ENCODE measurements at places on chromosomes 6 and 20.

GRCh38 chr6:111615916-111616612, 10.4 kb upstream of the TRAF3IP2 start:
- no peak for DNase-seq
- no peak overlapping the region for H3K4me3 ChIP-seq
- H3K27ac ChIP-seq, result no peak overlapping the region
- peaks cover 5% of the 10 kb centered on the region for H3K4me1 ChIP-seq
- H3K27me3 ChIP-seq, result peaks cover 8% of the 10 kb centered on the region

DNA sequence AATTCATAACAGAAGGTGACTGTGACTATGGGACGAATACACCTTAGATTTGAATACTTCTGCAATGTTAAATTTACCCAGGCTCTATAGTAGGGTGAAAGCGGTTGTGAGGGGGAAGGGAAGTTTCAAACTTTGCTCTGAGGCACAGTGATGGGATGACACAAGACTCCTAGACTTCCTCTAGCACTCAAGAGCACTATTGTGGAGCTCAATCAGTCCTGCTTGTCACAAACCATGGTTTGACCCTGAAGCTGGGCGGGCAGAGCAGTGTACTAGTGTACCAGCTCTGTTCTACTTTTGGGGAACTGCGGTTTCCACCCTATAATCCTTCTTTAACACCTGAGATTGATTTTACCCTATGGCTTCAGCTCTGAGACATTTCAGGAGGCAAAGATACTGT, 17.1 kb downstream of the TRIM27 start:
- no peaks in the 10 kb centered on the region for H3K4me1 ChIP-seq
- H3K36me3 ChIP-seq, result peaks cover 77% of the 10 kb centered on the region
- DNase-seq, result no peak

- peaks cover 20% of the 10 kb centered on the region for H3K36me3 ChIP-seq
These were observed 69.3 kb downstream of the CBFA2T2 start for GRCh38 chr20:33559212-33559611.

DNA sequence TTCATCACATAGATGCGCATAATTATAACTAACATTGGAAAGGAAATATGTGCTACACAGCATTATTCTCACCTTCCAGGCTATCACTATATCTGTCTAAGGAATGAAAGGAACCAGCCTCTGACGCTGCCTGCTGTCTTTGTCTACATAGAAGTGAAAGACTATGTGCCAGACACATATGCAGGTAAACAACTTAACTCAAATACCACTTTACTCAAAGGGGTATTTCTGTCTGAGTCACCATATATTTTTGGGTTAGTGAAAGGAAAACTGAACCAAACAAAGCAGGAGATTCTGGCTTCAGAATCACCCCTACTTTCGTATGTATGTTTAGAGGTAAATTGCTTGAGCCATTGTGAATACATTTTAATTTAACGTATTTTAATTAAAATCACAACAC, 328.6 kb upstream of the PLCB4 start:
- no peak overlapping the region for H3K4me3 ChIP-seq
- no peaks in the 10 kb centered on the region for H3K36me3 ChIP-seq
- no peak for DNase-seq
- H3K27ac ChIP-seq, result no peak overlapping the region
- no peaks in the 10 kb centered on the region for H3K27me3 ChIP-seq

DNA sequence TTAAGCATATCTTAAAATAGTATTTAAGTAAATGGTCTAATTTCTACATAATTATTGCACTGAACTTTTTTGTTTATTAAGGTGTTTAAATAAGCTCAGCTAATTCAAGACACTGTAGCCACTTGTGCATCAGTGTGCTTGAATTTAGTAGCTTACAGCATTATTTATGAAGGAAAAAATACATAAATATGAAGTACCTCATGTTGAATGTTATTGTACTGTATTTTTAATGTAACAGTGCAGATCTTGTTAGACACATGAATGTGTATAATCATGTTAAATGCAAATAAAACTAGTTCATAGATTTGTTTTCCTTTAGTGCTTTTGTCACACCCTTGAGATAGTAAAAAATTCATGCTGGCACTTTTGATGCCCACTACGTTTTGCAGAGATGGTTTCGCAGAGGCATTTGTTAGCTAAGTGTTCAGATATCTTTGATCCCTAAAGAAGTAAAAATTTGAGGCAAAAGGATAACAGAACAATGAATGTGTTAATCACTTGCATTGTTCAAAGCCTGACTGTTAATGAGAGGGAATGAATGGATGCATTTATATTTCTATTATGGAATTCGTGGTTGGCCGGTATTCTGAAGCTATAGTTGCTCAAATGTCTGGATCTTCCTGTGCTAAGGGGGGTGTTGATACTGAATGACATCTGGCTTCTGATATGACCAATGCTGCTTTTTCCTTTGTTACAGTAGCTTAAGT, 8.8 kb downstream of the BTBD3 start:
- H3K4me1 ChIP-seq, result no peaks in the 10 kb centered on the region
- no peak overlapping the region for H3K4me3 ChIP-seq
- no peak overlapping the region for H3K27ac ChIP-seq
- no peak for DNase-seq
- no peaks in the 10 kb centered on the region for H3K27me3 ChIP-seq
- H3K36me3 ChIP-seq, result peaks cover 3% of the 10 kb centered on the region

- H3K27me3 ChIP-seq, result peaks cover 7% of the 10 kb centered on the region
- H3K36me3 ChIP-seq, result no peaks in the 10 kb centered on the region
- DNase-seq, result no peak
- no peak overlapping the region for H3K4me3 ChIP-seq
- no peak overlapping the region for H3K27ac ChIP-seq
These were observed 50.9 kb downstream of the CCN2 start for GRCh38 chr6:131900231-131900630.

DNA sequence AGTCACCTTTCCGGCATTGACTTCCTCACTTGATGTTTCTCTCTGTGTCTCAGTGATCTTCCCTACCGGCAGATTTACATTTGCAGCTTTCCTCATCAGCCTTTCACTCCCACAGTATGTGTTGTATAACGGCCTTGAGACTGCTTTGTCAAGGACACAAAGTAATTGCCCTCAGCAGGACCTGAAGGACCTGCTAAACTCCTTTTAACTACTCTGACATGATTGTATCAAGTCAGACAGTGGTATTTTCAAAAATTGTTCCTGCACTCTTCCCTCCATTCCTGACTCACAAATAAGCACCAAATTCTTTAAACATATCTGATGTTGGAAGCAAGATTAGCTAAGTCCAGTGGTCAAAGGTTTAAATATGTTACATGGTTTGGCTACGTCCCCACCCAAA, 62.4 kb downstream of the PDE10A start:
- H3K36me3 ChIP-seq, result no peaks in the 10 kb centered on the region
- no peak overlapping the region for H3K27ac ChIP-seq
- H3K4me1 ChIP-seq, result no peaks in the 10 kb centered on the region
- DNase-seq, result no peak
- H3K27me3 ChIP-seq, result no peaks in the 10 kb centered on the region

DNA sequence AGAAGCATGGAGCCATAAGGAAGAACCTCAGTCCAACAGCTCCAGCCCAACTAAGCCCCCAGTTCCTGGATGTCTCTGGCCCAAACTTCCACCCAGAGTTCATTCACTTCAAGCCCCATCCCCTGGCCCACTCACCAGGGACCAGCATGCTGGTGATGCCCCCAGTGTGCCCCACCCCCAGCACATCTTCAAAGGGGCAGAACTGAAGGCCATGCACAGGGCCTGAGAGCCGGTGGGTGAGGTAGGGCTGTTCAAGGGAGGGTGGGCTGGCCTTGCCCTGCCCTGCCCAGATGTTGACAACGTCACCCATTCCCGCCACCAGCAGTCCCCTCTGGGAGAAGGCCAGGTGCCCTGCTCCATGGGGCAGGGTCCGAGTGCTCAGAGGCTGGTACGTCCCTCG, 3.6 kb downstream of the B3GALT4 start:
- H3K4me3 ChIP-seq, result no peak overlapping the region
- H3K4me1 ChIP-seq, result peaks cover 40% of the 10 kb centered on the region
- no peaks in the 10 kb centered on the region for H3K27me3 ChIP-seq

DNA sequence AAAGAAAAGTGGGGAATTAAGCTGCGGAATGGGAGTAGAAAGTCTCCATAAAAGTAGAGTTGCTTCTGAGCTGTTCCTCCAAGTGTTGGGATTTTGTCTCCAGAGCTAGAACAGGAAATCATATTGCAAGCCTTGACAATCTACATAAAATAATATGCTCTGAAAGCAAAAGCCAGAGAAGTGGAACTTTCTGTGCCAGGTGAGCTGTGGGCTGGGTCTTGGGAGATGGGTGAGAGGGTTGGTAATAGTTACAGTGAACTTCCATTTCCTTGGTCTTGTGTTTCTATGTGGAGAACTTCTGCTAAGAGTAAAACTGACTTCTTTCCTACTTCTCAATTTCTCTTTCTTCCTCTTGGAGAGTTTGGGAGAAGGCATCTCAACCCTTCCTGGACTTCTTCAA, 6.3 kb upstream of the HMGN4 start:
- no peaks in the 10 kb centered on the region for H3K36me3 ChIP-seq
- peaks cover 44% of the 10 kb centered on the region for H3K4me1 ChIP-seq
- H3K4me3 ChIP-seq, result no peak overlapping the region
- H3K27me3 ChIP-seq, result peaks cover 2% of the 10 kb centered on the region
- no peak for DNase-seq

DNA sequence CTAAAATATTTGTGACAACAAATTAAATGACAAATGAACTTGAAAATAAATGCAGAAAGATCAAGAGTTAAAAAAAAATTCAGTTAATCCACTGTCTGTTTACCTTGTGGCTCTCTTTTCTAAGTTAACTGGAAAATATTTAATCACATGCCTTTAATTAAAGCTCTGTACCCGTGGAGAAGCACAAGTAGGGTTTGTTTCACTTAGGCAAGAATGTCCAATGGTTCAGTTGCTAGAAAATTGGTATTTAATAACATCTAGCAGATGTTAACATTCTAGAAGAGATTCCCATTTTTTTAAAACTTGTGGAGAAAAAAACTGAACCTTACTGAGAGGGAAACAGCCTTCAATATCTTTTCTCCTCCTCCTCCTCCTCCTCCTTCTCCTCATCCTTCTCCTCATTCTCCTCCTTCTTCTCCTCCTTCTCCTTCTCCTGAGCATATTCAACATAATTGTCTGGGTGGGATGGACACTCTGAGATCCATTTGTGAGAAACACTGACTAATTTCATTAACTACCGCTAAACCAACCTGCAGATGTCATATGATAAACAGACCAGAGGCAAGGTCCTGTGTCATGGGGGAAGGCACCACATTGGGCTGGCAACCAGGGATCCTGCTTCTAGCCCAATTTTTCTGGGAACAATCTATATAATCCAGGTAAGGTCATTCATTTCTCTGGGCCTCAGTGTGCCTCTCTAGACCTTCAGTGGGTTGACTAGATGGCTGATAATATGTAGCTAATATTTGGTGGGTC, 44.1 kb upstream of the AKIRIN2 start:
- DNase-seq, result no peak
- peaks cover 21% of the 10 kb centered on the region for H3K4me1 ChIP-seq
- no peak overlapping the region for H3K4me3 ChIP-seq
- H3K27me3 ChIP-seq, result peaks cover 2% of the 10 kb centered on the region
- no peak overlapping the region for H3K27ac ChIP-seq
- peaks cover 15% of the 10 kb centered on the region for H3K36me3 ChIP-seq

DNA sequence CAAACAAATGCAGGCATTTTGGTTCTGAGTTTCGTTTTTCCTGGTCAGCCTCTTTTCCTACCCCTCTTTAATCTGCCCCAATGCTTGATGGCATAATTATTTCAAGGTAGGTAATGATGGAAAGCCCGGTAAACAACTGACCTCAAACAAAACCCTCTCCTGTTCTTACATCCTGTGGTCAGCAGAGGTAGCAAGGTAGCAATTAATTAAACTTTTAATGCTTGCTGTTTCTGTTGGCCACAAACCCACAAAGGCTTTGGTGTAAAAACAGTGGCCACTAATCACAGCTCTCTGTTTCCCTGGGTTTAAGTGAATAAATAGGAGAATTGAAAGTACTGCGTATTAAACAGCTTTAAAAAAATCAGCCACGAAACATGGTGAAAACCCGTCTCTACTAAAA, 261.5 kb upstream of the SOX4 start:
- H3K27ac ChIP-seq, result no peak overlapping the region
- no peak for DNase-seq
- H3K27me3 ChIP-seq, result no peaks in the 10 kb centered on the region
- H3K4me3 ChIP-seq, result no peak overlapping the region
- H3K36me3 ChIP-seq, result no peaks in the 10 kb centered on the region
- H3K4me1 ChIP-seq, result no peaks in the 10 kb centered on the region

- H3K4me3 ChIP-seq, result no peak overlapping the region
- H3K4me1 ChIP-seq, result peaks cover 8% of the 10 kb centered on the region
- no peak overlapping the region for H3K27ac ChIP-seq
These were observed 4.4 kb upstream of the STX16 start for GRCh38 chr20:58646703-58647102.

DNA sequence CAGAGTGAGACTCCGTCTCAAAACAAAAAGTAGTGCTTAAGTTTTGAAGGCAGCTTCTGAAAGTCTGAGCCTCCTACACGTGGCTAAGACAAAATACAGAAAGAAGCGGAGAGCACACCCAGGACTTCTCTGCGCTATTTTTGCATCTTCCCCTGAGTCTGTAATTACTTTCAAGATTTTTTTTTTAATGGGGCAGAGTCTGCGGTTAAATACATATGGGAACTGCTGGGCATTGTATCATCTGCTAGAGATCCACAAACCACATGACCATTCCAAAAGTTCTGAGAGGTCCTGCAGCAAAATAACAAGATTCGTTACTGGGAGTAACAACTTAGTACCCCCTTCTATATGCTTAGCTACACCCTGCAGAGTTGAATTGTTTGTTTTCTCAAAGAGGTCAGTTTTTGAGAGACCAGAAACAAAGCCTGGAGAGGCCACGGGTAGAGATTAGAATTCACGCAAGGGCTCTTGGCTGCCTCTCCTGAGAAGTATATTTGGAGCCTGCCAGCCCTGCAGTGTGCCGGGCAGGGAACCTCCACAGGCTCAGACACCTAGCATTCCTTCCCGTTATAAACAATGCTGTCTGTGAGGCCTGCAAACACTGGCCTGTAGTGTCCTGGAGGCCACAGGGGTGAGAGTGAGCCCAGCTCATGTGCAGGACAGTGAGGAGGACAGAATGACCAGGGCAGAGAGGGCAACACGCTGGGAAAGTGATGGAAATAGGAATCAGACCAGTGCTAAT, 48.2 kb upstream of the FAM50B start:
- H3K36me3 ChIP-seq, result no peaks in the 10 kb centered on the region
- no peak overlapping the region for H3K27ac ChIP-seq
- no peaks in the 10 kb centered on the region for H3K4me1 ChIP-seq
- DNase-seq, result no peak
- no peak overlapping the region for H3K4me3 ChIP-seq
- H3K27me3 ChIP-seq, result peaks cover 6% of the 10 kb centered on the region
